ENCODE measurements at places on chromosomes 4 and X.
A peak's percentile ranks its signal among the peaks of the same experiment; 100 is the strongest.

GRCh38 chrX:115067812-115068211 is 50.4 kb upstream of the IL13RA2 start:
- no peak for DNase-seq

- DNase-seq: no peak
Measured at GRCh38 chr4:10694151-10694827, 9.7 kb upstream of the CLNK start.

- no peak for DNase-seq
Measured at GRCh38 chr4:4386736-4387392, at the start of gene NSG1. Gene NSG1, plus strand, starts transcription at chr4:4387102. Its CDS starts 528 bp downstream, at chr4:4387630.

- no peak for DNase-seq
Measured at GRCh38 chr4:94544811-94545210, 93.1 kb downstream of the PDLIM5 start.

DNA sequence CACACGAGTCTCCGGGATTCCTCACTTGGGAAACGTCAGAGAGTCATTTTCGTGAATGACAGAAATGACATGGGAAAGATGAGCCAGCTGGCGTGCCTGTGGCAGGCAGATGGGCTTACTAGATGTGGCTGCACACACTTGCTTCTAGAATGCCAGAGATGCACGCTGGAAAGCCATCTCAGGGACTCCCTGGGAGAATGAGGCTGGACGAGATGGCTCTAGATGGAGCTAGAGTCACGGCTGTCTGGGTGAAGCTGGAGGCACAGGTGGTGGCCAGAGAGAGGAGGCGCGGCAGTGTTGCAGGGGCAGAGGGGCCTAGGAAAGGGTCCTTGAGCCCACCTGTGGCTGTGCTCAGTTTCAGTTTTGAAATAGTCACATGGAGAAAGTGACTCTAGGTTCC is 26.0 kb downstream of the TKTL1 start:
- DNase-seq: no peak

GRCh38 chrX:22032084-22032483 is at the start of gene PHEX:
Gene PHEX, plus strand, starts transcription at chrX:22032325. Its CDS starts 681 bp downstream, at chrX:22033006.
- no peak for DNase-seq

GRCh38 chrX:31604629-31605221 is 532.9 kb upstream of the FTHL17 start:
- DNase-seq: no peak

GRCh38 chr4:54157606-54158005 is 57.6 kb downstream of the GSX2 start:
- no peak for DNase-seq

DNA sequence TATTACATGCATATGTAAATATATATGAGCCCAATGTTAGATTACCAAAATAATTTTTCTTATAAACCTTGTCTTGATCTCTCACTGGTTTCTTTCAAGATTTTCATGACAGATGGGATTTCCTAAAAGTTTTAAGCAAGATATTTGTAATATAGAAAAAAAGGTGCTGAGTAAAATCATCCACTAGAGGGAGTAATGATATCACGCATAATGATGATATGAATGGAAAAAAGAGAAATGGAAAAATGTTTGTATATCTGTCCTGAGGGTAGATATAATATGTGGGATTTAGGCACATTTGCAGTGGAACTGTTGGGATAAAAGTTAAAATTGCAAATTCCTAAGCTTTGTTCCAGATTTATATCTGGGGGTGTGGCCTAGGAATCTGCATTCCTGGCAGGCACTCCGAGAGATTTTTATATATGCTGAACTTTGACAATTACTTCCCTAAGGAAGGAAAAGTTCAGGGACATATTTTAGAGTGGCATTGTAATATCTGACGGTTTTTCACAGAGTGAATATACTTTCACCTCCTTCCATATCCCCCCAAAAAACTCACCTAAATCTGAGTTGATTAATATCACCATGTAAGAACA is 60.5 kb downstream of the TMA16 start:
- DNase-seq: no peak

- no peak for DNase-seq
Measured at GRCh38 chrX:21255032-21255618, 119.1 kb upstream of the CNKSR2 start.

DNA sequence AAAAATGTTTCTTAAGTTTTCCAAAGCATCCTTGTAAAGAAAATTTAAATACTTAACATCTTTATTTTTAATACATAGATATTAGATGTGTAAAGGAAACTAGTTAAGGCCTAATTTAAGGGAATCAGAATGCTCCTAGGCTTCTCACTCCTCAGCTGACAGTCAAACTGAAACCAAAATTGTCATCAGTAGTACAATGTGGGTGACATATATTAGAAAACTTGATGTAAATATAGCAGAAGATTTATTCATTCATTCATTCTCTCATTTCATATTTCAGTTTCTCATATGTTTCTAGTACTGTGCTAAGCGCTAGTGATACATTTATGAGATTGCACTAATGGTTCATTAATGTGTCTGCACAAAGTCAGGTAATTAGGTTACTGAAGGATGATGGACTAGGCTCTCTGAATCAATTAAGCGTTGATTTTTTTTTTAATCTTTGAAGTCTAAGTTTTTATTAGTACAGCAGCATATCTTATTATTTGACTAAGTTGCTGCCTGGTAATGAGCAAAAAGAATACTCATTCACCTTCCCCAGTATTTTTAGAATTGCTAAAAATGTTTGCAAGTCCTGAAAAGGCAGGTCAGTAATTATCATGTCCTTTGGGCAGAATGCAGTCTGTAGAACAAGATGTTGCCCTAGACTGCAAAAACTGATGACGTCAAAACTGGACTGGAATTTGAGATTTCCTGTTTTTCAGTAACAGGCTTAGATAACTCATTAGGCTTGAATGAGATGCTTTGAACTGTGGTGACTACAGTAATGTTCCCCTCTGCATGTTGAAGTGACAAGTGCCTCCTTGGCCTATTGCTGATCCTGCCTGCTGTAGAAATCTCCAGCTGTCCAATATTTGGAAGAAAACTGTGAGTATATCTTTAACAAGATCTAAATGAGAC is 128.7 kb downstream of the ARHGAP24 start:
- no peak for DNase-seq

GRCh38 chr4:183110244-183110643 is 11.2 kb downstream of the WWC2 start:
- DNase-seq: no peak

GRCh38 chr4:13605330-13605729 is 22.2 kb downstream of the BOD1L1 start:
- no peak for DNase-seq

DNA sequence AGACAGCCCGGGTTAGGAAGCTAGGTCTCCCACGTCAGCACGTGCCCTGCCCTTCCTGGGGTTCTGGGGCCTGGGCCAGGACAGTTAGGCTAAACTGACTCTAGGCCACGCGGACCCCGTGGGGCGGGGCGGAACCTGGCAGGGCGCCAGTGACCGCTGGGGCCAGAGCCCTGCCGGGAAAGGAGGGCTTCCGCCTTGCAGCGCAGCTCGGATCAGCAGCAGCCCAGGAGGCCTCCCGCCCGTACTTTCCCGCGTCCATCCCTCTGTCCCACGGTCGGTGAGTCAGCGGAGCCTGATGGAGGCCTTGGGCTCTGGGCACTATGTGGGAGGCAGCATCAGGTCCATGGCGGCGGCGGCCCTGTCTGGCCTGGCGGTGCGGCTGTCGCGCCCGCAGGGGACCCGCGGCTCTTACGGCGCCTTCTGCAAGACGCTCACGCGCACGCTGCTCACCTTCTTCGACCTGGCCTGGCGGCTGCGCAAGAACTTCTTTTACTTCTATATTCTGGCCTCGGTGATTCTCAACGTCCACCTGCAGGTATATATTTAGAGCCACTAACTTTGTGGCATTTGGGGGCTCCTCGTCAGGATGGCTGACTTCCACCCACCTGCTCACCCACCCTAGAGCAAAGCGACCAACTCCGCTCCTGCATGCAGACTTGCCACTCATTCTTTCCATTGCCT is at the start of gene SMIM10:
TSS of gene SMIM10 (plus strand) at position 191 of the 681 bp plus-strand sequence. CDS start at position 296, 105 bp downstream.
- peak; percentile 1 for DNase-seq

DNA sequence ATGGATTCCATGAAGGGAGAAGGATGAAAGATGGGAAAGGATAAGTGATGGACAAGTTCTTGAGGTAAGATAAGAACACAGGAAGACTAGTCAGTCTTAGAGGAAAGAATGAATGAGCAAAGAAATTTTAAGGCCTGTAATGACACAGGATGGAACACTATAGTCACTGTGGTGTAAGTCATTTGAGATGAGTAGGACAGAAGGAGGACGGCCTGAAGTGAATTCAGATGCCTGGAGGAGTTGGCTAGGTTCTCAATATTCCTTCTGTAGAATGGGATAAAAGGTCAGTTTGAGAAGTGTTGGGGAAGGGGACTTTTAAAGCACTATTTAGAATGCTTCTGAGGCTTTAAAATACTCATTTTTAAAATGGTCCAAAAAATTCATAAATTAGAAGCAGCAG is 3.9 kb downstream of the MSMO1 start:
- DNase-seq: no peak

- no peak for DNase-seq
Measured at GRCh38 chr4:185023471-185023870, 5.2 kb downstream of the HELT start.

- DNase-seq: no peak
Measured at GRCh38 chrX:9558615-9559014, 93.8 kb downstream of the TBL1X start.

GRCh38 chr4:183323295-183323694 is 1.1 kb upstream of the CLDN24 start:
- DNase-seq: no peak

DNA sequence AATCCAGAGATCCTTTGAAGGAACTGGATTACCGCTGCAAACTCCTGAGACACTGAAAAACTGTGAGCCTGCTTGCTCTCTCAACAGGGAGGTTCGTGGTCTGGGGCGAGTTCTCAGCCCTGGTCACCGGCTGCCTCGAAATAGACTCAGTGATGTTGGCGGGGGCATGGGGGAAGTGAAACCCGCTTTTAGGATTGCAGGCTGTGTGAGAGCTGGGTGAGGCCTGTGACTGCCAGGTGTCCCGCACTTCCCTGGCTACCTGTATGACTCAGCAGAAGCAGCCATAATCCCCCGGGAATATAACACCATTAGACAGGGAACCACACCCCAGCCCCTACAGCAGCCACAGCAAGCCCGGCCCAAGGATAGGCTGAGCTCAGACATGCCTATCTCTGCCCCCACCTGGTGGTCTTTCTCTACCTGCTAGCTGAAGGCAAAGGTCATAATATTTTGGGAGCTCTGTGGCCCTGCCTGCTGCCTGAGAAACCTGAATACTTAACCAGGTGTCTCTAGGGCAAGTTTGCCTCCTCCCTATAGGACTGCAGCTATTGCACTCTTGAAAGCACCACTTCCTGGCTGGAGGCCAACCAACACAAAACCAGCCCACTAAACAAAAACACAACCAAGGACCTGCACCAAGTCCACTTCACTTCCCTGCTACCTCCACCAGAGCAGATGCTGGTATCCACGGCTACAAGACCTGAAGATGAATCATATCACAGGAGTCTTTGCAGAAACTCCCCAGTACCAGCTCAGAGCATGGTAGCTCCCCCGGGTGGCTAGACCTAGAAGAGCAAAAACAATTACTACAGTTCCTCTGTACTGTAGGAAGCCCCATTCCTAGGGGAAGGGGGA is 202.0 kb downstream of the RRAGB start:
- DNase-seq: no peak

- no peak for DNase-seq
Measured at GRCh38 chr4:54496412-54496811, 161.3 kb upstream of the KIT start.

DNA sequence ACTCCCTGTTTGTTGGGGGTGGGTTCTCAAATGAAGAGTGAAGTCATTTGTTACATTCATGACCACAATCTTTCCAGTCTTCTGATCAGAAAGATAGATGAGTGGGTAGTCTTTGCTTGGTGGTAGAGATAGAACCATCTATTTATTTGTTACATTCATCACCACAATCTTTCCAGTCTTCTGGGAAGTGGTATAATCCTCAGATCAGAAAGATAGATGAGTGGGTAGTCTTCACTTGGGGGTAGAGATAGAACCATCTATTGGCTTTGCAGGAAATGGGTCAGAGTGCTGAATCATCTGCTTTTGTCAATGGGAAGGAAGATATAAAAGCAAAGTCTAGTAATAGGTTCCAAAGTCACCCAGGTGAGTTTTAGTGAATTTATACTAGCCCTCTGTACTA is 64.2 kb upstream of the EPGN start:
- no peak for DNase-seq

- no peak for DNase-seq
Measured at GRCh38 chr4:139844459-139845036, 178.9 kb downstream of the MGST2 start.

GRCh38 chr4:40630335-40631021 is 814 bp upstream of the RBM47 start:
- DNase-seq: no peak

- DNase-seq: no peak
Measured at GRCh38 chrX:45134315-45134731, 66.4 kb downstream of the DIPK2B start.

- peak; percentile 4 for DNase-seq
Measured at GRCh38 chr4:80362578-80363181, 27.1 kb downstream of the CFAP299 start.

GRCh38 chrX:38930474-38930873 is 129.2 kb downstream of the MID1IP1 start:
- no peak for DNase-seq

DNA sequence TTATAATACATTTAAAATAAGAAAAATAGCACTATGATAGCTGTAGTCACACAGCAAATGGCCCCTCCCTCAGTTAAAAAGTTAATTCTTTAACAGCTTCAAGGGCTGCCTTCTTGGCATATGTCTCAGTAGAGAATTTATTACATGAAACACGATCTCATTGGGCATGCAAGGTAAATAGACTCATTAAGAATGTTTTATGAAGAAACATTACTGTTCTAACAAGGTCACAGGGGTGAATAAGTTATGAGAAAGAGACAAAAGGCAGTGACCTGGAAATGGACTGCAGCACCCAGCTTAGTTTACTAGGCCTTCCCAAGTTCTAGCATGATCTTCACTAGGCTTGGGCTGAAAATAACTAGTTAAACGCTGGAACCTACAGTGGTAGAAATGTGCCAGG is 277.7 kb downstream of the NR3C2 start:
- no peak for DNase-seq

DNA sequence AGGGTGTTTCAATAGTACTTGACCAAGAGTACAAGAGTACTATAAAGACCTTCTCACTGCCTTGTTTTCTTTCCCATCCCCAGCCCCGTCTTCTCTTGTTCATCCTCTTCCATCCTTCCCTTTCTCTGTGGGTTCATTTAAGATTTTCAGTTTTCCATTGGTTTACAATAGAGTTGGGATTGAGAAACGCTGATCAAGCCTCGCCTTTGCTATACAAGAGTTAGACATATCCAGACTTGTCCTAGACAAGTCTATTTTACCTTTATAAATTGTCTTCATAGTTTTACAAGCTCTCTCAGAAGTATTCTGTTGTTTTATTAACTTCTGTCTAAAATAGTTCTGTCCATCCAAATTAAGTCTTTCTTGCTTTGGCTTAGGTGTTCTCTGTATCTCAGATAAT is 29.6 kb upstream of the SCML1 start:
- DNase-seq: no peak

GRCh38 chrX:85309717-85310116 is 65.9 kb downstream of the ZNF711 start:
- no peak for DNase-seq

DNA sequence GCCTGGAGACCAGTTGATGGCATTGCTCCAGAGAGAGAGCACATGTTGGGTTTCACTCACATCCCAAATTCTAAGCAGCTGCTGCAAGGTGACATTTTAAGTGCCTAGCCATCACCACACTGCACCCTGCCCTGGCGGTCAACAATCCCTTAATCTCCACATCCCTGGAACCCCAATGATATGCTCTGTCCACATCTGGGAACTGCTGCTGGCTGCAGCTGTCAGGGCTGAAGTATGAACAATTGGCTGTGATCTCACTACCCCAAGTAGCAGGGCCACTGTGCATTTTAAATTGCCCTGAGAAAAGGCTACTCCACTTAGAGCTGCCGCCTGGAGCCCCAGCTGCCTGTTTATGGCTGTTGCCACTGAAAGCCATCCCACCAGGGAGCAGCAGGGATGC is 190.6 kb downstream of the ACTRT1 start:
- no peak for DNase-seq
